ENCODE measurements at places on chromosomes 4 and X. TPM values are rescaled to one million over a fixed set of nuclear protein-coding genes. Genes with fewer than 3 reads are reported as not detected.
A peak's percentile ranks its signal among the peaks of the same experiment; 100 is the strongest.

Gene HS6ST2
- not detected for polyA plus RNA-seq

Gene CSAG3
- polyA plus RNA-seq, result not detected

DNA sequence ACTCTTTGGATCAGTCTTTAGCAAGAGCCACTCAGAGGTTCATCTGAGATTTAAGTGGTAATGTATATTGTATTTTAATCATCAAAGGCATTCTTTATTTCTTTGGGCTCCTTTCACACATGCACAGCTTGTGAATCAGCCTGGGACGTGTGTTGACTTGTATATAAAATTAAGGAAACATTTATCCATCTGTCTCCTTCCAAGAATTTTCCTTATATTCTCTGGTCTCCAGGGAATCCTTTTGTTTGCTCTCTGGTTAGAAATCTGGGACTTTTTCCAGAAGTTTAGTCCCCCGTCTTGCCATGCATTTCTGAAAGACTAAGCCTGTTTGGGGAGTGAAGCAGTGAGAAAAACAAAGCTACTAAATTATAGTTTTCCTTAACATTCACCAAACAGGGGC is 212.3 kb downstream of the DCAF12L2 start:
- DNase-seq, result no peak

DNA sequence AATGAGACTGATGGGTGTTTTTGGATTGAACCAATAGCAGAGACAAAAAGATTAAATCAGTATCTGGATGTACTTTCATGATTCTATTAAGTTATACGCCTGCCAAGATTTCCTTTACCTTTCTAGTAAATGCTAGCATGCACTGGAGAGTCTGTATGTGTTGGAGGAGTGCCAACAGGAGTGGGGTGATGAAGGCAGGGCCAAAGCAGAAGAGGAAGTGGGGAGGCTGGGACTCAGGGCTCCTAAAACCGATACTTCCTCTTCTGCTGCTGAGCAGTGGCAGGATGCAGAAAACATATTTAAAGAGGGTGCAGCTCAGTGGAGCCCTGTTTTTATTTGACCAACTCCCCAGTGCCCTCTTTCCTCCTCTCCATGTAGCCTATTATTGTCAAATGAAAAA is 5.6 kb downstream of the CYSLTR1 start:
- peak; percentile 58 for DNase-seq

DNA sequence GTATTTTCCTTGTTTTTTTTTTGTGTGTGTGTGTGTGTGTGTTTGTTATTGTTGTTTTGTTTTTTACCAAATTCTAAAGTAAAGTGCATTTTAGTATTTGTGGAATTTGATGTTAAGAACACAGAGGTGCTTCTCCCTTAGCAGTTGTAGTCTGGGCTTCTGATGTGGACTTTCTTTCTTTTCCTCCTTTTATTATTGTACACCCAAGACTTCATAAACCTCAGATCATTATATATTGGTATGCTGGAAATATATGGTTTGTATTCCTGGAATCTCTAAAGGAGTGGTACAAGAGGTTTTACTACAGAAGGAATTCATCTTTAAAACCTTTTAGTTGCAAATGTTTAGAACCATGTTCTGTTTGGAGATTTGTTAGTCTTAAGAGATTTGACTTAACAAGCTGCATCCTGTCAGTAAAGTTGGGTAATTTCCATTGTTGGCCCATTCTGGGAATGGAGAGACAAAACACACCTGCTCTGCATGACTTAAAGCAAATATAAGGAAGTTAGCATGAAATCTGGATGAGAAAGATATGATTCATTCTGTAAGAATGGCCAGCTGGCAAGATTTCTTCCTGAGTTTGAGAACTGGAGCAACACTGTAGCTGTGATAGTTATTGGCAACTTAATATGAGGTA is 64.0 kb downstream of the SMAD1 start:
- DNase-seq, result no peak

GRCh38 chrX:30637874-30638815 is 15.1 kb upstream of the GK start:
- no peak for DNase-seq

GRCh38 chrX:33273535-33273934 is 62.2 kb upstream of the DMD start:
- no peak for DNase-seq

GRCh38 chrX:96692454-96692853 is 7.8 kb downstream of the DIAPH2 start:
- no peak for DNase-seq

Measured in CD8-positive, alpha-beta memory T cell (primary cell).